ENCODE measurements at places on chromosomes 2 and 18.

DNA sequence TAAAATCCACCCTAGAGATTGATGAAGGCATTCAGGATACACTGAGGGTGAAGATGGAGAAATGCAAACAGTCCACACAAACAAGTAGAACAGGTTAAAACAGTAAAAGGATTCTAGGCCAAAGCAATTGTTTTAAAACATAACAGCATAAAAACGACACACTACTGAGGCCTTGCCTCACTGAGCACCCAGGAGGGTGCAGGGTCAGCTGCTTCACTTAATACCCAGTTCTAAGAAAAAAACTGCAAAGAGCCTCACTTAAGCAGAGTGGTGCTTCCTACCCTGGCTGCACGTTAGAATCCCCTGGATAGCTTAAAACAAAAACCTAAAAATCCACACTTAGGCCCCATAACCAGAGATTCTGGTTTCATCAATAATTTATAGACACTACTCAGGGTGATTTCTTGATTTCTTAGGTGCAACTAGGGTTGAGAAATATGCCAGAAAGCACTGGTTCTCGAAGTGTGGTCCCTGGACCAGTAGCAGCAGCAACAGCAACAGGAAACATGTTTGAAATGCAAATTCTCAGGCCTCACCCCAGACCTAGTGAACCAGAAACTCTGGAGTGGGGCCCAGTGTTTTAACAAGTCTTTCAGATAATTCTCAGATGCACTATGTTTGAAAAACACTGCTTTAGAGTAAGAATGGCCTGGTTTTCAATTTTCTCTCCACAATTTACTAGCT, 279.1 kb downstream of the ZEB2 start:
- DNase-seq = no peak

GRCh38 chr2:31212659-31213600, 4.4 kb downstream of the CAPN14 start:
- DNase-seq = no peak

DNA sequence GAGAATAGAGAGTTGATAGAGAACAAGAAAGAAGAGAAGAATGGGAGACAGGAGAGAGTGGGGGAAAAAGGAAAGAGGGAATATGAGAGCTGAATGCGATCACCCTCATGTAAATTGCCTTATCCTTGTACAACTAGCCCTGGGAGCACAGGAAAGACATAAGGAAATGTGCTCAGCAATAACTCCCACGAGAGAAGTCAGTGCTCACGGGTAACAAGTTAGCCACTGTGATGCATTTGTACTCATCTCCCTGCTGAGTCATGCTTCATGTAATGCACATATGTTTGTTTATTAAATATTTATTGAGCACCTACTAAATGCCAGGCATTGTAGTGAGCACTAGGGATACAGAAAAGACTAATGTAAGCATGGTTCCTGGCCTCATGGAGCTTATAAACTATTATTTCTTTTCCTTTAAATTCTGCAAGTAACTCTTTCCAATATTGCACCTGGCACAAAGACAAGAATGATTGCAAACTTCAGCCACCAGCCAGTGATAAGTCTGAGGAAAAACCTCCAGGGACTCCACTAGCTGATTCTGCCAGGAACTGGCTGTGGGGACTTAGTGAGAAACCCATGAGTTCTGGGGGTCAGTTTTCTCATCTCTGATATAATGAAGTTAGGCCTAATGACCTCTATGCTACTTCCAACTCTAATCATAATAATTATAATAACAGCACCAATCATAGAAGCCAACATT, 124.1 kb downstream of the LNPK start:
- no peak for DNase-seq

DNA sequence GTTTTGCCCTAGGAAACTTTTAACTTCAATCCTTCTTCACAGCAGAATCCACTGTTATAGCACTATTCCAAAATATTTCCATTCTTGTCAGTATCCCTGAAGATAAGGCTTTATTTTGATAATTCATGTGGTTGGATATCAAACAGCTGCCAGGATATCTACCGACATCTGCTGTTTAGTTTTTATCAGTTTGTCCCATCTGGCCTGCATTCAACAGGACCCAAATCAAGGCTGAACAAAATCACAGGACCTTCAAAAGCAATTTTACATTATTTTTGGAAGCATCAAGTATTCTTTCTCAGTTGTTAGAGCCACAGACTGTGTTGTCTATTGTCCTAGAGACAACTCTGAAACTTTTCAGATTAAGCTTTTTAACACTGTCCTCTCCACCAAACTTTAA, 429.0 kb upstream of the PIK3C3 start:
- no peak for DNase-seq

- no peak for DNase-seq
Measured at GRCh38 chr2:191706791-191707190, 28.9 kb downstream of the NABP1 start.

GRCh38 chr18:80022613-80023012, 11.6 kb upstream of the RBFA start:
- DNase-seq = no peak

- DNase-seq = no peak
Measured at GRCh38 chr2:37232131-37232933, 874 bp downstream of the NDUFAF7 start.

DNA sequence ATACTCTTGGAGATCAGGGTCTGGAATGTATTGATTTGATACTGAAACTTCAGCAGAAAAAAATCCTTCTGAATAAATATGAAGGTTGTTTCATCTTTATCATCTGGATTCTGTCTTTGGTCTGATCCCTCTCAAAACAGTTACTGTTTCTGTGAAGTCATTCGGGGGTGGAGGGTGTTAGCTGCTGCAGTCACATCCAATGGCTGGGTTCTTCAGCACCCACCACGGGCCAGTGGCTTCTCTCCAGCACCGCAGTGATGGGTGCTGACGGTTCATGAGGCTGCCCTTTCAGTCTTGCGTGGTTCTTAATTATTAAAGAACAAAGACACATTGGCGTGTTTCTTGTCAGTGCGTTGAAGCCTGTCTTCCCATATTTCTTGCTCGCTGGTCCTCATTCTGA, 148.0 kb downstream of the LDLRAD4 start:
- no peak for DNase-seq

GRCh38 chr2:241799522-241800197, 9.3 kb upstream of the NEU4 start:
- no peak for DNase-seq

DNA sequence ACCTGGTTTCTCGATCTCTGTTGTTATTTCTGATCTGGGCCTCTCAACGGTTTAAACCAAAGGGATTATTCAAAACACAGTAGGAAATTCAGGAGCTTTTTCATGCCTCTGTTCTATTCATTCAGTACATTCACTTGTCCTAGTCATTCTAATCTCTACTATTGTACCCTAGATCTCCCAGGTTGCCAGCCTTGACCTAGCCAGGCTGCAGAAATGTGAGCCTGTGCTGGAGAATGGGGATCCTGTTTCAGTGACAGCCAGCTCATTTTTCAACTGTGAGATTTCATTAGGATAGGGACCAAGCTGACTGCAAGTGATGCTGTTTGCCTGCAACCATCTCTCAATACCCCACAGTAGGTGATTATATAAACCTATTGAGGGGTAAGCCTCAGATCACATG, 186.2 kb downstream of the CMPK2 start:
- no peak for DNase-seq

DNA sequence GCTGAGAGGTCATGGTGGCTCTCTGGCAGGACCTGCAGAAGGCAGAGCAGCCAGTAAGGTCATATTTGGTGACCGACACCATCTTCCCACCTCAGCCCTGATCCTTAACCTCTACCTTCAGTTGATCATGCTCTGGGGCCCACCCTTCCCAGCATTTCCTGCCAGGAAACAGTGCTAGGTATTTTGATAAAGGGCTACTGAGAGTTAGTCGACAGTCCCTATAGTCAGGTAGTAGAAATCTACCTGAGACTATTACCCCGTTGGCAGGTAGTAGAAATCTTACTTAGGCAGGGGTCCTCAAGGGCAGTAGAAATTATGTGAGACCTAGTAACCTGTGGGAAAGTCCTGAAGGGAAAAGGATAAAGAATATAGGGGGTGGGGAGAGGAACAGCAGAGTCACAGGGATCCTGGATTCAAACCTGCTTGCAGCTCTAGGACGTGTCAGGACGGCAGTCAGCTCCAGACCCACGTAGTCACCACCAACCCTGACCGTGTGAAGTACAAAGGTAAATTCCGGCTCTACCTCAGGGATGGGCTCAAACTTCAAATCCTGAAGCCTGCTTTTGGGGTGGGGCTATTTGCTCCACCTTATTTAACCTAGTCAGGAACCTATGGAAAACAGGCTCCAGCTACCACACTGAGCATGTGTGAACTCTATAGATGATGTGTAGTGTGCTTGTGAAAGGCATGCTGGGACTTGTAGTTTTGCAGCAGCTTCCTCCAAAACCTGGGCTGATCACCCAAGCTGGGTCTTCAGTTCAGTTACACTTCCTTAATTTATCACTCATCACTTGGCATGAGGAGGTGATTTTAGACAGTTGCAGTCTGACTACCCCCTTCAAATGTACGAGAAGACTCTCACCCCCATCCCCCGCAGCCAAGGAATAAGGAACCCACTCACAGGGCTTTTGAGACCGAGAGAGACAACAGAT, at the start of gene DQX1:
TSS of gene DQX1 (minus strand) at position 515 of the 932 bp plus-strand sequence. CDS start at position 13, 502 bp downstream.
- DNase-seq = no peak

- no peak for DNase-seq
Measured at GRCh38 chr18:31205273-31205672, 42.6 kb upstream of the DSC1 start.

DNA sequence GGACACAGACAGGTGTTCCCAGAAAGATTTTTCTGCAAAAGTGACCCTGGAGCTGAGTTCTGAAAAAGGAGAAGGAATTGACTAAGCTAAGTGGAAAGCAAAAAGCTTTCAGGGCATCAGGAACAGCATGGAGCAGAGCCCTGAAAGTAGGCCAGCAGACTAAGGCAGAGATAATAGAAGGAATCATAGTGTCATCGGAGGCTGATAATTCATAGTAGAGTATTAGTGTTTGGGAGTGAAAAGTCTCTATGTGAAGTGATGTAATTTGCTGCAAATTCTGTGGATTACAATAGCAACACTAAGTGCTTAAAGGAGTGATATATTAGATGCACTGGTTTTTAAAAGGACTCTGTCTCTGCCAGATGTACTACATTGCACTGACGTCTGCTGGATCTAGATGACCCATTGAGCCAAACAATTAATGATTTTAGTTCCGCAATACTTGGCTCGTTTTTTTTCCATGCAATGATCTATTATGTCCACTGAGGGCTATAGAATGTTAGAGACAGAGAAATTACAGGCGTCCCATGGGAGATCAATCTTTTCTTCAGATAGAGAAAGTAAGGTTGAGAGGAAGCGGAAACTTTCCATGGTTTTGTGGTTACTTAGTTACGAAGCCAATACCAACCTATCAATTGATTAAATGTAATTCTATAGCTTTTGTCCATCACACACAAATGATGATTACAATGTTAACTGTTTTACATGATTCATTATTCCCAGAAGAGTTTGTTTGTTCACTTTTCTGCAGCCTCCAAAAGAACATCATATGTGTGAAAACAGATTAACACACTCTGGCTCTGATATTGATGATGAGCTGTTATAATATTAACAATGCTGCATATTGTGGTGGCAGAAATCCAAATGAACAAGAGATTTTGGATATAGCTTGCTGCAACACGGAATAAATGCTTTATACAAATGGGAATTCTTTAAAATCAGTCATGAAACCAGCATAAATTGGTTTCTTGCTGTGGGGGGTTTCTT, 143.7 kb downstream of the MC4R start:
- no peak for DNase-seq

GRCh38 chr2:115115135-115115534, 672.7 kb downstream of the DPP10 start:
- no peak for DNase-seq

DNA sequence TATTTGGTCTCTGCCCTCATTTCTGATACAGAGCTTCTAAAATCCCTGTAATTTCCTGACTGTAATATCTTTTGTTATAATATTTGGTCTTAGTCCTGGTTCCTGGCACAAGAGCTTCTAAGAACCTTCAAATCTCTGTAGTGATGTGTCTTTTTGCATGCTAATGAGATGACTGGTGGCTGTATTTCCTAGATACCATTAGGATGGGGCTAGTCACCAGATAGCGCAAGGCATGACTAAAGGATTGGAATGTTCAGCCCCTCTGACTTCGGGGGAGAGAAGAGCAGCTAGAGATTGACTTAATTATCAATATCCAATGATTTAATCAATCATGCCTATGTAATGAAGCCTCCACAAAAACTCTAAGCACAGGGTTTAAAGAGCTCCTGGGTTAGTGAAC, 620.8 kb upstream of the ACVR2A start:
- DNase-seq = no peak

- DNase-seq = no peak
Measured at GRCh38 chr2:21161122-21161521, 37.4 kb downstream of the TDRD15 start.

GRCh38 chr2:17107871-17108270, 410.4 kb downstream of the RAD51AP2 start:
- DNase-seq = no peak

GRCh38 chr18:44450226-44450625, 230.5 kb upstream of the SETBP1 start:
- no peak for DNase-seq

DNA sequence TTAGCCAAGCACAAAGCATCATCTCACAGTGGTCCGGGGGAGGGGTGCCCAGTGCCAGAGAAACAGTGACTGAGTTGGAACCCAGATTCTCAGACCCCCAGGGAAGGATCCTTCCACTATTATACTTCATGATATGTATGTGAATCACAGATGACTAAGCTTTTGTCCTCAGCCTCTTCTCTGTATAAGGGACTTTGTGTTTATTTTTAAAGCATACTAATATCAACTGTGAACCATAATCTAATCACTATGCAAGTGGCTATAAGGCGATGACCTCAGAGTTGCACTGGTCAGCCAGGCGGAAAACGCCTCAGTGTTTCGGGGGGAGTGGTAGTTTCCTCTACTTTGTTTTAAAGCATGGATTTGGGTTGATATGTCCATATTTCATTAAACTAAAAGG, 160.4 kb upstream of the TMEM200C start:
- DNase-seq = no peak

DNA sequence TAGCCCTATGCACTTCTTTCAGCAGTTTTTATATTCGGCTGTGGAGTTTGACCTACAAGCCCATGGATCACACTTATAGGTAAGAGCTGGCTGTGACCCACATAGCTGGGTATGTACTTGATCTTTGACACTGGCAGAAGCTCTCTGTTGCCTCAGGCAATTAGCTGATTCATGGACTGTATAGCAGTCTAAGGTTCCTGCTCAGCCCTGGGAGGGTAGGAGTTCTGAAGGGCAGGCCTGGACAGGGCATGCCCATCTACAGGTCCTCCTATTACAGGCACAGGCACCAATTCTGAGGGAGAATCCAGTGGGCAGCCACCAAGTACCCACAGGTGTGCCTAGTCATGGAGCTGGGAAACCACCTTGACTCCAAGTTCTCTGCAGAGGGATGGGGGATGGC, 301.8 kb upstream of the GALNT5 start:
- no peak for DNase-seq

GRCh38 chr2:197838579-197838978, 34.2 kb downstream of the PLCL1 start:
- DNase-seq = no peak

- DNase-seq = no peak
Measured at GRCh38 chr18:74541703-74542555, 7.6 kb downstream of the CNDP1 start.

DNA sequence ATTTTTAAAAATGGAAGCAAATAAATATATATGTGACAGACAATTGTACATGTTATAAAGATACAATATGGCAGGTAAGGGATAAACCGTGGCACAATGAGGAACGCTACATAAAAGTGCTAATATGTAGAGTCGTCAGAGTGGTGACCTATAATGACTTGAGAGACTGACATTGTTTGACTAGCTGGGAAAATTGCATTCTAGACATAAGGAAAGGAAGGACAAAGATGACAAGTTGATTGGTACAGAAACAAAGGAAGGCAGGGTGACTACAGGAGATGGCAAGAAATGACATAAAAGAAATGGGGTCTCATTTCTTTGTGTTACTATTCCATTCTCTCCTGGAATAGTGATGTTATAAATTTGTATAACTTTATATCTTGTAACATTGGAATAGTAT, 420.4 kb downstream of the DSC3 start:
- no peak for DNase-seq

Measured in activated CD4-positive, CD25-positive, alpha-beta regulatory T cell treated with anti-CD3 and anti-CD28 coated beads, Interleukin-2, amount 50 U/mL, for 72 hours (primary cell).